Stimulated activated CD8-positive, alpha-beta memory T cell treated with anti-CD3 and anti-CD28 coated beads, Interleukin-7, amount 100 ng/mL, for 48 hours (primary cell): ENCODE measurements at places on chromosomes 7 and 10.

GRCh38 chr10:89310056-89310893 is 8.4 kb downstream of the IFIT2 start:
- DNase-seq, result no peak

DNA sequence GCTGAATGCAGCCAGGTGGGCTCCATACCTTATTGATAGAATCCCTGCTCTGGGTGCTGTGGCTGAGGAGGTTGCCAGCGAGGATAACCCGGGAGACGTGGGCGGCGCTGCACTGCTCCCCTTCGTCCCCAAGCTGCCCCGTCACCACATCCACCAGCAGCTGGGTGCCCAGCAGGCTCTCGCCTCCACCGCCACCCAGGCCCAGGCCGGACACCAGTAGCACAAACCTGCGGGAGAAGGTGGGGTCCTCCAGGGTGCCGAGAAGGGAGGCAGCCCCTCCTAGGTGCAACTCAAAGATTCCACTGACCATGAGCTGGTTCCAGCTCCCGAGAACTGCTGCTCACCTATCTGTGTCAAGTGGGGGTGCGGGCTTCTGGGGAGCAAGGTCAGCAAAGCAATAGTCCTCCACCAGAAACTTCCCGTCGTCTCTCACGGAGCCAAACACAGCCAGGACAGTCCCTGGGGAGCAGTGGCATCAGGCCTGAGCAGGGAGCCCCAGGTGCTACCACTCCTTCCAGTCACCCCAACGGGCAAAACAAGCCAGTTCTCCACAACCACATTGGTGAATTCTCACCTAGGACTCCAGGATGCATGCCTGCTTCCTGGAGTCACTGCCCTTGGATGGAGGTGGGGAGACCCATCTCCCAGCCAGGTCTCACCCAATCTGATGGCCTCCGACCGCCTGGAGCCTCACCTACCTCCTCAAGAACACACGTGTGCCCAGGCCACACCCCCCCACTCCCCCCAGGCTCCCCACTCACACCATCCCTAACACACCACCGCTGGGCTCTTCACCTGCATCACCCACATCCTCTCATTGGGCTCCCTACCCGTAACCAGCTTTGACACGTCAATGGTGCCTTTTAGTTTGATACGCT is 6.3 kb downstream of the POLD2 start:
- no peak for DNase-seq

GRCh38 chr10:123948030-123948823 is 56.6 kb upstream of the CPXM2 start:
- DNase-seq, result no peak

DNA sequence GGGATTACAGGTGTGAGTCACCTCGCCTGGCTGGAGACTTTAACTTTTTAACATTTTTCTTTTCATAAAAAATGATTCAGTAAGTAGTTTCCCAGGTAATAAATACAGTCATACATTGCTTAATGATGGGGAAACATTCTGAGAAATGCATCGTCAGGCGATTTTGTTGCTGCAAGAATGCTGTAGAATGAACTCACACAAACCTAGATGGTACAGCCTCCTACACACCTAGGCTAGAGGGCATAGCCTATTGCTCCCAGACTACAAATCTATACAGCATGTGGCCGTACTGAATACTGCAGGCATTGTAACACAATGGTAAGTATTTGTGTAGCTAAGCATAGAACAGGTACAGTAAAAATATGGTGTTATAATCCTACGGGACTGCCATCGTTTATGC is 108.5 kb upstream of the SFMBT2 start:
- no peak for DNase-seq

GRCh38 chr7:38880035-38880434 is 29.0 kb downstream of the VPS41 start:
- DNase-seq, result no peak

- no peak for DNase-seq
Observed at GRCh38 chr10:92742331-92743228, 52.8 kb downstream of the HHEX start.

GRCh38 chr7:123367484-123368122 is 166.8 kb downstream of the IQUB start:
- DNase-seq, result no peak

GRCh38 chr10:52059089-52059488 is 255.0 kb upstream of the DKK1 start:
- no peak for DNase-seq

GRCh38 chr10:79356104-79356503 is 8.8 kb downstream of the PPIF start:
- no peak for DNase-seq

DNA sequence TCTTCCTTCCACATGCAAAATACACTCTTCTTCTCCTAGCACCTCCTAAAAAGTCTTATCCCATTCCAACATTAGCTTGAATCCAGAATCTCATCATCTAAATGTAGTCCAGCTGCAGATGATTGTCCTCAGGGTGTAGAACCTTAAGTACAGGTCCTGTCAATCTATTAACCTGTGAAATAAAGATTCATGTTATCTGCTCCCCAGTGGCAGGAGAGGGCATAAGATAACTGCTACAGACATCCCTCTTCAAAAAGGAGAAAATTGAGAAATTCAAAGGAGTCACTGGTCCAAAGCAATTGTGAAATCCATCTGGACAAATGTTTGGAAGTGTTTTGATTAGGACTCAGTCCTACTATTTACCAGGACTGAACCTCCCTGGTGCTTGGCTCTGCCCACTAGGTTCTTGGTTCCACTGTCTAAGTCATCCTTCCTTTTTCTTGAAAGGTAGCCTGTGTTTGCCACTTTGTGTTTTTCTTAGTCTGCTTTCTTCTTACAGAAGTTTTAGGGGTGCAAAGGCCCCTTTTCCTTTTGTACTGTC is 96.2 kb downstream of the ADD3 start:
- DNase-seq, result no peak

GRCh38 chr7:121574109-121574508 is 178.0 kb upstream of the FAM3C start:
- DNase-seq, result no peak

GRCh38 chr7:44057849-44058758 is 7.3 kb downstream of the PGAM2 start:
- no peak for DNase-seq

GRCh38 chr7:158209435-158209834 is 378.2 kb downstream of the PTPRN2 start:
- no peak for DNase-seq

GRCh38 chr10:5486853-5487235 is 12.5 kb downstream of the CALML5 start:
- DNase-seq, result no peak

- no peak for DNase-seq
Observed at GRCh38 chr7:108004220-108005142, 1.5 kb upstream of the LAMB1 start.

- no peak for DNase-seq
Observed at GRCh38 chr7:70599446-70600190, 532.3 kb upstream of the GALNT17 start.

DNA sequence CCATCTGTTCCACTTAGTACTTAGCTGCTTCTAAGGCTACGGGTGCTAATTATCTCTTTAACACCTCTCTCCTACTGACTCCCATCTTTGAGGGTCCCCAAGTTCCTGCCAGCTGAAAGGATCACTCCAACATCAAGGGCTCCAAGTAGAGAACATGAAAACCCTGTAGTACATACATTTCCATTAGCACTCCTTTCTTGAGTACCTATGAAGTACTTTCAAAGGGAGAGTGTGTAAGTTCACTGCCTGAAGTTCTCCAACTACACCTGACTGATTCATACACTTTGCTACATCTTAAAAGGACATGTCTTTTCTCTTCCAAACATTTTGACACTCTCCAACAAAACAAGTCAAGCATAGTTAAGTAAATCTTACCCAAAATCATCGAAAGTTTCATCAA is 113.8 kb downstream of the COL28A1 start:
- no peak for DNase-seq

DNA sequence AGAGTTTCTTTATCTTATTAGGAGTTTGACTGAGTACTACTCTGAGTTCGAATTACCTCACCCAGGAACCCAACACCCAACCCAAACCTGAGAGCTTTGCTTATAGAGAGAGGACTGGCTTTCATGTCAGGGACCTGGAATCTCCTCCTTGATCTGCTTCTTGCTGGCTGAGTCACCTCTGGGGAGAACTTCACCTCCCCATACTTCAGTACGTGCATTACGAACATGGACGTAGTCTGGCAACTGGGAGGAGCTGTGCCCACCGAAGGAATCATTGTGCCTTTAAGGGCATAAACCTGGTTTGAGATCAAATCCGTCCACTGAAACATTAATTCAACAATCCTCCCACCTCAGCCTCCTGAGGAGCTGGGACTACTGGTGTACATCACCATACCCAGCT is 12.2 kb upstream of the PSAP start:
- no peak for DNase-seq

DNA sequence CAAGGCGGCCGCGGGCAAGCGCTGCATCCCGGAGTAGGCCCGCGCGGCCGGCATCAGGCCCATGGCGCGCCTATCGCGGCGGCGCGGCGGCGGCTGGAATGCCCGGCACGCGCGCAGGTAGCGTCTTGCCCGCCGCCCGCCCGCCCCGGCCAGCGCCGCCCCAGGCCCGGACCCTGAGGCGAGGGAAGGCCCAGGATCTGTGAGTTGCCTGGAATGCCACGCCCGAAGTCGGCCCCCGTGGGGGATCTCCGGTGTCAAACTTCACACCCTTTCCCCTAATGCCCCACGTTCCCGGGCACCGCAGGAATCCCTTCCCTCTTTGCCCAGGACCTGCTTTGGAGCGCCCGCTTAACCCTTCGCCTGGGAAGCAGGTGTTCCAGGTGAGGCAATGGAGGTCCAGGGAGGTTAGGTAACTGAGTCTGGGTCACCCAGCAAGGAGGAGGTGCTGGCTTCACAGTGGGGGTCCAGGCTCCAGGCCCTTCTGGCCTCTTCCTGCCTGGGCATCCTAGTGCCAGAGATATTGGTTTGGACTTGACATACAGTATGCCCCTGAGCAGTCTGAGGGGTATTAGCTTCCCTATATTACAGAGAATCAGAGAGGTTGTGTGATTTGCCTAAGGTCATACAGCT is 138.1 kb downstream of the ARHGAP22 start:
- no peak for DNase-seq

DNA sequence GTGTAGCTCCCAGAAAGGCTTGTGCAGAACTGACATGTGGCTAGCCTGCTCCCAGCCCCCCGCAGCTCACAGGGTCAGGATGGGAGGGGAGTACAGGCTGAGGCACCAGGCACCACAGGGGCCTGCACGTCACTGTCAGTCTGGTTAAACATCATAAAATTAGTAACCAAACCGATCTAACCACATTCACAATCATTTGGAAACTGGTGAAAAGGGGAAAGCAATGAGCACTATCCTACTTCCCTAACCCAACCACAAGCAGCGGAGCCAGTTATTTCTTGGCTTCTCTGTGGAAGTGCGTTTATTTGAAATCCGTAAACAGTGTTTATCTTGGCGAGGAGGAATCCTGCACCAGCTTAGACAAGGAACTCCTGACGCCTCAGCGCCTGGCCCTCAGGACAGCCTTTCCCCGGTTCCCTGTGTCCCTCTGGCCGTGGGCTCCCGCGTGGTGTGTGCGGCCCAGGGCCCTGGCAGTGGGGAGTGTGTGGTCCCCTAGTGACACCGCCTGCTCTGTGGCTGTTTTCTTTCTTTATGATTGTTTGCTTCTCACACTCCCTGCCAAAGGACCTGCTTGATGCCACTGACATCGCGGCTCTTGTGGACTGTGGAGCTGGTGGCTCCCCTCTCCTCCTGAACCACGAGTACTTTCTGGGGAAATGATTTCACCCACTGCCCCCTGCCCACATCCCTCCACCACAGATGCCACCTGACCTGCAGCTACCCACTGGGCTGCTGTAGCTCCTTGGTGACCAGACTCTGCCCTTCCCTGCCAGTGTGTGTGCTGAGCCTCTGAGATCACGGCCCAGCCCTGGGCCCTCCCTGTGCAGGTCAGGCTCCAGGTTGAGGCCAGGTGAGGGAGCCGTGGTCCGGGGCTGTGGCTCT is 38.0 kb downstream of the INPP5A start:
- peak; percentile 60 for DNase-seq

DNA sequence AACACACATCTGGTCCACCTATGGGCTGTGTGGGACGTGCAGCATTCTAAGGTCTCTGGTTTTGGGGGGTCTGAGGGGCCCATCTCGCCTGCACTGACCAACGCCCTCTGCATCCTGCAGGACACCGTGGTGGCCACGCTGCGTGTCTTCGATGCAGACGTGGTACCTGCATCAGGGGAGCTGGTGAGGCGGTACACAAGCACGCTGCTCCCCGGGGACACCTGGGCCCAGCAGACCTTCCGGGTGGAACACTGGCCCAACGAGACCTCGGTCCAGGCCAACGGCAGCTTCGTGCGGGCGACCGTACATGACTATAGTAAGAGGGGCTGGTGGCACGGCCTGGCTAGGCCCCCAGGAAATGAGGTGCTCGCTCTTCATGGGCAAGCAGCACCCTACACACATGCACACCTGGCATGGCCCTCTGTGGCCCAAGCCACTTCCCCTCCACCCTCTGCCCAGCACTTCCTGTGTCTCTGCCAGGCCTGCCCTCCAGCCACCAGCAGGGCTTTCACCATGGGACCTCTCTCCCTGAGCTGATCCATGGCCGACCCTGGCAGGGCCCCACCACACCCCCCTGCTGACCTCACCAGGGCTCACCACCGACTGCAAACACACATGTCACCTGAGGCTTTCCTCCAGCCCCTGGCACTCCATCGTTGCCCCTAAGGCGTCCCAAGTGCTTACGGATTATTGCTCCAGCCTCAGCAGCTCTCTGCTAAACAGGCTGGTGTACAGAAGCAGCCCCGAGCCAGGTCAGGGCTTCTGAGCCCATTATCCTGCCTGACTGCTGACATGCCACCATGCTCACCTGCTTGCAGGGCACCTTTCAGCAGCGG is 29.6 kb downstream of the RET start:
- no peak for DNase-seq

DNA sequence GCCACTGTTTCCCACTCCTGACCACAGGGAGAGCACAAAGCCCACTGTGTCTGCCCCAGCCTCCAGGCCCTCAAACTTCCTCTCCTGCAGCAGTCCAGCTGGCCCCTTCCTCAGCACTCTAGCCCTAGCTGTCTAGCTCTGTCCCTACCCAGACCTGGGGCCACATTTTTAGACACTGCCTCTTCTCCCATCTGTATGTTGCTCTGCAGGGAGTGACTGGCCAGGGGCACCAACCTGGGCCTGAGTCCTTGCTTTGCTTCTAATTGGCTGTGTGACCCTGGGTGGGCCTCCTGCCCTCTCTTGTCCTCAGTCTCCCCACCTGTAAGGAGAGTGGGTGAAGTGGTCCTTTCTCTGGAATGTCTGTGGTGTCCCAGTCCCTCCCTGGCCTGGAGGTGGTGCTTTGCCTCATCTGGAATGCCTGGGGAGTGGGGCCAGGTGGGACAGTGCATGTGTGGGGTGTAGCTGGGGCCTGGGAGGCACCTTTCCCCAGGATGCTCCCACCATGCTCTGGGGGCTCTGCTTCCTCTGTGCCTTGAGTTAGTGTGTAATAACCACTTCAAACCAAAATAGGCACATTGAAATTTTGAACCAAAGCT is 25.1 kb downstream of the AQP1 start:
- no peak for DNase-seq

- no peak for DNase-seq
Observed at GRCh38 chr7:91946549-91946948, 5.9 kb downstream of the AKAP9 start.

- DNase-seq, result no peak
Observed at GRCh38 chr7:50718311-50718710, 64.4 kb downstream of the GRB10 start.
